ENCODE measurements at places on chromosomes 5 and 9. TPM values are rescaled to one million over a fixed set of nuclear protein-coding genes. Genes with fewer than 3 reads are reported as not detected.

Gene WNT8A
- total RNA-seq: not detected

Gene PCDHGB2
- 0.53 TPM for total RNA-seq

Gene TPPP
- total RNA-seq: under 0.01 TPM

Gene EXOSC3
- 54.9 TPM for total RNA-seq

Gene CTXN3
- not detected for total RNA-seq

Gene GM2A
- total RNA-seq: 25.1 TPM

Gene QRFP
- total RNA-seq: not detected

Gene ZDHHC11
- under 0.01 TPM for total RNA-seq

Gene GSN
- total RNA-seq: 354 TPM

Gene PCDHB14
- total RNA-seq: under 0.01 TPM

Gene DNM1
- total RNA-seq: 5.2 TPM

Gene CDC14B
- 17.0 TPM for total RNA-seq

Gene SSNA1
- 154 TPM for total RNA-seq

Gene SLC25A2
- under 0.01 TPM for total RNA-seq

Gene PTGES
- total RNA-seq: 4.4 TPM

Gene SLC34A1
- not detected for total RNA-seq

Gene PTAR1
- total RNA-seq: 19.9 TPM

Gene SLC22A4
- total RNA-seq: 4.9 TPM

Gene CTSV
- total RNA-seq: 0.86 TPM

Gene UBAC1
- 44.5 TPM for total RNA-seq

Gene TSSK1B
- not detected for total RNA-seq

Gene FAM174A
- 9.7 TPM for total RNA-seq

Gene SHROOM1
- total RNA-seq: 15.6 TPM

Gene KIF24
- total RNA-seq: 2.9 TPM

Gene PCDHGC5
- 1.2 TPM for total RNA-seq

Gene TMEM267
- 19.6 TPM for total RNA-seq

Gene GPR21
- total RNA-seq: not detected

Gene CNTNAP3B
- 2.6 TPM for total RNA-seq

Gene MLANA
- total RNA-seq: not detected

Gene PAX5
- total RNA-seq: not detected

Gene TARS1
- total RNA-seq: 217 TPM

Gene ARL10
- 3.4 TPM for total RNA-seq

Gene INSL4
- not detected for total RNA-seq

Gene SH3PXD2B
- 19.8 TPM for total RNA-seq

Gene GPR107
- 23.1 TPM for total RNA-seq

Gene ST8SIA4
- 0.18 TPM for total RNA-seq

Gene TMC1
- not detected for total RNA-seq

All from myometrial cell (primary cell).